ENCODE measurements at places on chromosomes 16 and 17.

DNA sequence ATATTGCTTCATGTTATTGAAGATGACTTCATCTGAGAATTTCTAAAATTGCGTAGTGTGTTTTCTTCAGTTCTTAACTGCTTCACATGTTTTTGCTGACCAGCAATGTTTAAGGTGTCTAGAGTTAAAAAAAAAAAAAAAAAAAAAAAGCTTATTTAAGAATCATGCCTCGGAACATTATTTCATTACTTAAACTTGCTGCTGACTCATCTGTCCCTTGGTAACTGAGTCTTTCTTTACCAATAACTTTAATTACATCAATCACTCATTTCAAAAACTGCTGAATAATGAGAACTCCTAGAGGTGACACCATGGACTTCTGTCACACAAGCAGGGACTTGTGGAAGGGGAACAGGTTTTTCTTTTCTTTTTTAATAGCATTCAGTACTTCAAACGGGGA, 16.2 kb downstream of the IRX5 start:
- no peak for DNase-seq

- no peak for DNase-seq
Measured at GRCh38 chr16:2236337-2237101, at the start of gene DNASE1L2. Gene DNASE1L2, plus strand, starts transcription at chr16:2236444. Its CDS starts 373 bp downstream, at chr16:2236817.

DNA sequence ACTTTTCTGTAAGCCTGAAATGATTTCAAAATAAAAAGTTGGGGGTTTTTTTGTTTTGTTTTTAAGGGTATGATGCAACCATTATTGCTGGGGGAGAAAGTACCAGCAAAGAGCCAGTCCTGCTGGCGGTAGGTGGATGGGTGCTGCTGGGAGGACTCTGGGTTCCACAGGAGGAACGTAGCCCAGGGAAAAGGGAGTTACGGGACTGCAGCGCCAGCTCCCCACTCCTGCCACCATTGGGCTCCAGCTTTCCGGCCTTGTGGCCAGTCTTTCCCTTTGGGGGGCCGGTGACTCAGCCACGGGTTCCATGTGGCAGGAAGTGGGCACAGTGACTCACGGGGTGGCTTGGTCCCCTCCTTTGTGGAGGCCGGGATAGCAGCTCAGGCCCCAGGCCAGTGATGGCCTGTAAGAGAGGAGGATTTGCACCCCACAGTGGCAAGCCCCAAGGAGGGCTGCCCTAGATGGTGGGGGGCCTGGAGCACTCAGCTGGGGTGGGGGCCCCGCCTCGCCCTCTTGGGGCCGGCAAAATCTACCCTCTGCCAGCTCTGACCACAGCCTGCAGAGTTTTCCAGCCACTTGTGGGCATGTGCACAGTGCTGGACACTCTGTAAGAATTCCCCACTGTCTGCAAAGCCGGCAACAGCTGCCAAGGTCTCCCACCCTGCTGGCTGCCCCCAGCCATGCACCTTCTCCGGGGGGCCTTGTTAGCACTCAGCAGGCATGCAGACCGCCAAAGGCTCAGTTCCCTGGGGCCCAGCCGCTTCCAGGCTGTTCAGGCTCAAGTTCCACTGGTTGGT, 30.4 kb downstream of the SOCS3 start:
- no peak for DNase-seq

DNA sequence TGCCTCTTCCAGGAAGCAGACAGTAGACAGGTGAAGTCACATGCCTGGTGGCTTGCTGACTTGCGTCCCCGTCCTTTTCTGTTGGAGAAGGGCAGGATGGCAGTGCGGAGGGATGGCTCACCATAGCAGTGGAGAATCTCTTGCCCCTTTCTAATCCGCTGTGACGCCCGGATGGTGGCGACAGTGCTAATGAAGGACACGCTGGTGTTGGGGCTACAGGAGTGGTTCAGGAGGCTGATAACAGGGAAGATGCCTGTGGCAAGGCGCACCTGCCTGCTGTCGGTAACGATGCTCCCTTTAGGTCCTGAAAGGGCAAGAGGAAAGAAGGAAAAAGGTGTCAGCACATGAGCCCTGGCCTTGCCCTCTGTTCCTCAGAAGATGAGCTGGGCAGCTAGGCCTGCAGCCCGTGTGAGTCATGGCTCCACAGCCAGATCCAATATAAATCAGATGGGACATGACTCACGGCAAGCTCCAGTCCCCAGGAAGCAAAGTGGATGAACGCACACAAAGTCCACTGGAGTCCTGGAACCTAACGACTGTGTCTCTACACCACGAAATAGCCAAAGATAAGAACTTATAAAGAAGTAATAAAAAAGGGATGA, 25.5 kb downstream of the SERPINF1 start:
- no peak for DNase-seq

DNA sequence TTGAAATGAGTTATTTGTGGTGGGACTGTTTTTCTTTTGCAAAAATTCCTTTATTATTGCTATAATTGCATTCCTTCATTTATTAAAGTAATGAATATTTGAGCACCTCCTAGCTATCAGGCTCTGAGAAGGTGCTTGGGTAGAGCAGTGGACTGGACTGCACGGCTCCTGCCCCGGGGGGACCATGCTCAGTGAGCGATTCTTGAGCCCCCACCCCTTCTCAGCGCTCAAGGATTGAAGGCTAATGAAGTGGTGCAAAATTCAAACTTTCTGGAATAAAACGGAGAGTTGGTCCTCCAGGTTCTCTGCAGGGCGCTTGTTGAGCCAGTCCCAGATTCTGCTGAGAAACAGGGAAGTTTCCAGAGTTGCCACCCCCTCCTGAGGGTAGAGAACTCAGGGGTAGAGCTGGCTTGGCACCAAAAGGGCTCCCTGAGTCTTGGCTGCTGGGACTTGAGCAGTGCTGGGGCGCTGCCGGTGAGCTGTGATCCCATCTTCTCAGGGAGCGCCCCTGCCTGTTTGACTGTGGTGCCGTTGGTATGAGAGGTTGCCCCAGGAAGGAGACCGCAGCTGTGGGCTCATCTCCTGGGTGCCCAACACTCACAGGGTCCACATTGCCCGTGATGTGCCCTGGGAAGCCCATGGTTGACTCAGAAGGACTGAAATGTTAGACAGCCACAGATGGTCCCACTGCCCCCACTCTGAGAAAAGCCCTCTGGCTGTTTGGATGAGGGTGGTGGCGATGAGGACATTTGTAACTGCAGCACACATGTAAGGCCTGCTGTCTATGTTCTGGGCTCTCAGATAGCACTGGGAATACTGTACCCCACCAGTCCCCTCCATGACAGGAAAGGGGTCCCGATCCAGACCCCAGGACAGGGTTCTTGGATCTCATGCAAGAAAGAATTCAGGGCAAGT, 20.0 kb downstream of the KSR1 start:
- DNase-seq: no peak

GRCh38 chr17:49287481-49287880, 56.9 kb upstream of the PHOSPHO1 start:
- DNase-seq: no peak
